ENCODE measurements at places on chromosomes 12 and 14.

DNA sequence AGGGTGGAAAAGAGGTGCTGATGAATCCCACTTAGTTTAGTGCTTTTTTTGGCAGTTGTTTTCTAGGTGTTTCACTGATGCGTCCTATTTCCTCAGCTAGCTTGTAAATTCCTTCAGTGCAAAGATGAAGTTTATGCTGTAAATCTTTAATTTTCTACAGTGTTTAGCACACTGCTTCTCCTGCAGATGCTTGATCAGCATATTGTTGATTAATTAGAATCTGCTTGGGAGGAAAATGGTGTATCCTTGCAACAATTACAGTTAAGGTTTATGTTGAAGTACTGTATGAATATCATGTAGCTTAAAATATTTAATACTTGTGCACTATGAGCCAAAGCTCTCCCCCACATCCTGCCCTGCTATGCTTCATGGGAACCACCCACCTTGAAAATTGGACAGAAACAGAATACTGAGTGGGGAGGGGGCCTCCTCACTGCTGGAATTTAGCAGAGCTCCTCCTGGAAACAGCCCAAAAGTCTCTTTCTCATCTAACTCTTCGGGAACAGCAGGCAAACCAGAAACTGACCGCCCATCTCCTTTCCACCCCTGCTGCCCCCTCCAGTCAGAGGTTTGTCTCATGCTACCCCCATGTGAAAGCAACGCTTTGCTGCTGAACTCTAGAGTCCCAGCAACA is 20.3 kb upstream of the DHRS4 start:
- no peak for DNase-seq

DNA sequence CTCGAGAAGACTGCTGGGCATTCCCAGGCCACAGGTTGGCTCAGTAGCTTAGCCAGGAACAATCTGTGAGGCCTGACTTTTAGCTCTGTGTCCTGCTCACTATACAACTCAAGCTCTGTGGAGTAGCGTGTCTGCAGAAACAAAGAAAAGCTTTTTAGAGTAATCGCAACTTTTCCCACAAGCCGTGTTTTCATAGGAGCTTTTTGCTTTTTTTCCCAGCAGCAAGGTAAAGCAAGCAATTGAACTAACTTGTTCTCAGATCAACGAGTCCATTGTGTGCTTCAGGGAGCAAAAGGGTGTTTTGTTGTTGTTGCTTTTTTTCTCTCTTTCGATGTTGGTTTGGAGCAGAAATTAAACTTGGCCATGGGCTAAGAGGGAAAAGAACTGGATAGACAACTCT is 97.3 kb upstream of the BCL2L14 start:
- no peak for DNase-seq

GRCh38 chr12:94109160-94109559 is 39.2 kb upstream of the PLXNC1 start:
- peak; percentile 75 for DNase-seq

- peak; percentile 35 for DNase-seq
Measured at GRCh38 chr12:30823156-30823699, 68.5 kb upstream of the CAPRIN2 start.

DNA sequence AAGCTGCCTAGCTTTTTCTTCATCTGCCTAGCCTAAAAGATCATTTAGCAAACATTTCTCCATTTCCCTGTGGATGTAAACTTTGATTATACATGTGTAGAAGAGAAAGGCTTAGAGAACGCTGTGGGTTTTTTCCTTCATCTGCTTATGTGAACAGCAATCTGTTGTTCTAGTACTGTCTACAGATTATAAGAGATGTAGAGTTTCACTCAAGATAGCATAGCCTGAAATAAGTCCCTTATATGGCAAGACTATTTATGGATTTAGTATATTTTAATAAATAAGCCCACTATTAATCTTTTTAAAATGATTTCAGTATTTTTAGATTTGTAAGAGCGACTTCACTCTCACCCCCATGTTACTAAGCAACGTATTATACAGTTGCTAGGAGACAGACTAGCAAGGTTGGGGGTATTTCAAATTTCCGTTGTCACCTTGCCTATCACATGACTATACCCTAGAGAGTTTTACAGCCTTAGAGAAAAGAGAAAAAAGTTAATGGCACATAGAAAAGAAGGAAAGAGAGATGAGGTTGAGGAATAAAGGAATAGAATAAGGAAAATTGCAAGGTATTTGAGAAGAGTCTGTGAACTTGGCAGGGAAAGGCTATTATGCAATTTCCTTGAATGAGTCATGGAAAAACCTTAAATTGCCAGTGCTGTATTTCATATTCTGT is 12.2 kb upstream of the TUBA1A start:
- no peak for DNase-seq

- peak; percentile 31 for DNase-seq
Measured at GRCh38 chr12:68358532-68359485, 26.6 kb upstream of the MDM1 start.

DNA sequence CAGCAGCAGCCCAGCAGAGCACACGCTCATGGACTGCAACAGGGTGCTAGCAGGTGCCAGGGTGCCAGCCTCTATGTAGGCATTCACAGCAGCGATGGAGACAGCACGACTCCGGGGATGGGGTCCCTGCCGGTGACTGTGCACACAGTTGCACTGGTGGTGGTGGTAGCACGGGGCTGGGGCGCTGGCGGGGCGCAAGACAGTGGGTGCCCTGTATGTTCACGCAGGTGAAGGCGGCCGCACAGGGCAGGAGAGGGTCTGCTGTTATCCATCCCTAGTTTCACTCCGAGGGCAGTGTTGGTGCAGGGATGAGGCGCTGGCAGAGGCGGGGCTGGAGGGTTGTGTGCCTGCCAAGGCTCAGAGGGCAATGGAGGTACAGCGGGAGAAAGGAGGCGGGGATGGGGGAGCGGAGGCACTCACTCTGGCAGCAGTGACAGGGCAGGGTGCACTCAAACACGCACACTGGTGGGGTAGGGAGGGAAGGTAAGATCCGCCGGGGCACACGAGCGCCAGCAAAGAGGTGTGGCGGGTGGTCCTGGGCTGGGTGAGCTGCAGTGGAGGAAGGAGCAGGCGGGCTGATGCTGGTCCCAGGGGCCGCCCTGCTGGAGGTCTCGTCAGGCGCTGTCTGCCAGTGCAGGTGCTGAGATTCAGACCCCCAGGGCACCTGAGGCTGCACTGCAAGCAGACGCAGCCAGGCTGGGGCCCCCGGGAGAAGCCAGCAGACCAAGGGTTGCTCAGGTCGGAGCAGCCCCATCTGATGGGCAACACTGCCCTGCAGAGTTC is 76.7 kb downstream of the GALC start:
- no peak for DNase-seq

DNA sequence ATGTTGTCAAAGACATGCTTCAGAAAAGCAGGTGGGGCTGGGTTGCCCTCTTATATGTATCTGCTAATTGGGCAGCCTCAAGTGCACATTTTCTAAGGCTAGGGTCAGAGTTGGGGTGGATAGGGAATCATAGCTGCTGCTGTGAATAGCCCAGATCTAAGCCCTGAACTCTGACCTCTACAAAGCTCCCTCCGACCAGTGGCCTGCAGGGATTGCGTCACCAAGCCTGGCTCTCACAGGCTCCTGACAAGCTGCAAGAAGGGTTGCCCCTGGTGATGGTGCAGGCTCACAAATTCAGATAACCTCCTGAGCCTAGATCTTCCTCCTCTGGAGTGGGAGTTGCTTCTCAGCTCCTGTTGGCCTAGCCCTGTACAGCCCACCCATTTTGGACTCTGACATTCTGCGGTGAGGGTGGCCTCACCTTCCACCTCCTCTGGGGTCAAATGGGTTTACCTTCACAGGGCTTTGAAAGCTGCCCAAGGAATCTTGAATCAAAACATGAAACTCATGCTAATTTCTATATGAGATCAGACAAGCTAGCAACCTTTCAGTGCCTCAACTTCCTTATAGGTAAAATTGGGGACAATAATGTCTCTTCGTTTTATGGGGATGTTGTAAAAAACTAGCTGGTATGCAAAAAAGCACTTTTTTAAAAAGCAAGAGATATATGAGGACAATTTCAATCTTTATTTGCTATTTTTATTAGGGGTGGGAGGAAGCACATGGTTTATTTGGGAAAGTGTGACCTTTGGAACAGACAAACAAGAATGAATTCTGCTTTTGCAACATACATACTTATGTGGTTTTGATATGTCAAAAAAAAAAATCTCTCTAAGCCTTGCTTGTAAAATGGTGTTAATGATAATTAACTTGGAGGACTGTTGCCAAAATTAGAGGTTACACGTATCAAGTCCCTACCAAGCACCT is 4.9 kb upstream of the SUSD6 start:
- DNase-seq, result no peak

DNA sequence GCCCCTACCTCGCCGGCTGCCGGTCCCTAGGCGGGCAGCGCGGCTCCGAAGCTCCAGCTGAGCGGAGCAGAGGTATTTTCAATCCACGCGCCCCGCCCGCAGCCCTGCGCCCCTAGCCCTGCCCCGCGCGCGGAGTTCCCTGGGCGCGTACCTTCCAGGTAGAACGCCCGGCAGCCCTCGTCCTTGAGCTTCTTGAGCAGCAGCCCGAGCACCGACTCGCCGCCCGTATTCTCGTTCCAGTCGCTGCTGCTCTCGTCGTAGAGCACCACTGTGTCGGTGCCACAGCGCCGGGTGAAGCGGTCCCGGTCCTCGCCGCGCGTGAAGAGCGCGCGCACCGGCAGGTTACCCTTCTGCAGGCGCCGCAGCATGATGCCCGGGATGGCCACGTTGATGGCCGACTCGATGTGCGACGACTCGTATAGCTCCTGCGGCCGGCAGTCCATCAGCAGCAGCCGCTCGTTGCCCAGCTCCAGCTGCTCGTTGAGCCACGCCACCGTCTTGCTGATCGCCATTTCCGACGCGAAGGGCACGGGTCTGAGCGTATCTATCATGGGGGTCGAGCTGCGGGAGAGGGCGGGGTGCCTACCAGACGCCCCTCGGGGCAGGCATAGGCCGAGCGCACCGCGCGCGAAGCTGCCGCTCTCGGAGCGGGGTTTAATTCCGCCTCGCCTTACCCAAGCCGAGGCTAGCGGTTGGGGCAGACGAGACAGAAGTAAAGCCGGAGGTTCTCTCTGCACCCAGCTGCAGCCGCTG is 636 bp downstream of the DUSP6 start:
- peak; percentile 38 for DNase-seq

- no peak for DNase-seq
Measured at GRCh38 chr14:33335366-33335765, 396.7 kb downstream of the NPAS3 start.

GRCh38 chr14:25411781-25412757 is 362.1 kb upstream of the STXBP6 start:
- DNase-seq, result no peak

DNA sequence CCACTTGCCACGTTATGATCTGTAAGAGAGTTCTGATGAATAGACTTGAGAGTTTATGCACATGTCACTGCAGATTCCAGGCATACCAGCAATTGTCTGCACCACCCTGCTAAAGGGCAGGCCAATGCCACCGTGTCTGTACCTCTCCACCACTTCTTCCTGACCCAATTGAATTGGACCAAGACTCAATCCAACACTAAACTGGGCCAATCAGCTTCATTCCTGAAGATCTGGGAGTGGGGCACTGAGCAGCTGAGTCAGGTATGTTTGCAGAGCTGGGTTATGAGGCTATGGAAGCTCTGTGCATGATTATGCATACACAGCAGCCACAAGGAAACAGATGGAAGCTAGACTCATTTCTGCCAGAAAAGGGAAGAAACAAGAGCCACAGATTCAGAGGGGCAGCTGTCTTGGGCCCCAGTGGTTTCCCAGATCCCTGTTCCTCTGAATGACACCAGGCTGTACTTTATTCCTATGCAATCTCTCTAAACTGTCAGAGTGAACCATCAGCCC is 28.0 kb downstream of the DAO start:
- DNase-seq, result no peak

DNA sequence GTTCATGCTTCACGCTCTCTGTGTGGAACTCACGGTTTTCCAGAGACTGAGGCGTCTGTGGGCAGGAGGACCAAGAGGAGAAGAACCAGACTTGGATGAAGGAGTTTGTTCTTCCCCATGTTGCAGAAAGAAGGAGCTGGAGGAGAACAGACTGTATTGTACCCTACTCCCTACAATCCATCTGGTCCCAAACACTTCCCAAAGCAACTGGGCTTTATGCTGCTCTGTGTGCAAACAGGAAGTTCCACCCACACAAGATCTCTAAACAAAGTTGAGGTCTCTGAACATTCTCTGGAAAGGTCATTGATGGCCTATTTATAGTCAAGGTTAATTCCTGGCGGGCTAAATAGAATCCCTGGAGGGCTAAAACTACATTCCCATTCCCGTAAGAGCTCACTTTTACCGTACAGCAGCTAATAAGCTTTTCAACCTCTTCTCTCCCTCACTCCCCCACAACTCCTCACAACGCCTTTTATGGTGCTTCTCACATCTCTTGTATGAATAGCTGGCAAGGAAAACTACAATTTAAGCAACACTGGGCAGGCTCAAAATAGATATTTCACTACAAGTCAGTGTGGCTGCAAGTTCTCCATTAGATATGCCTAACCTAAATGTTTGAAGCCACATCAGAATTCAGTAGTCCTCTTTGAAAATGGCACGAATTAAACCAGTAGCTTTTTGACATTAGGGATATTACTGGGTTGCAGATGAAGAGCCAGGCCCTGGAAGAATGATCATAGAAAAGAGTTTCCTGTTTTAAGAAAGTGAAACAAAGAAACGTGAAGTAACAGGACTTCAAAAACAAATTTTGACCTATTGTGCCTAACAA is at the start of gene A2M:
TSS of gene A2M (minus strand) at position 189 of the 829 bp plus-strand sequence. CDS start at position 119, 70 bp downstream.
- no peak for DNase-seq

DNA sequence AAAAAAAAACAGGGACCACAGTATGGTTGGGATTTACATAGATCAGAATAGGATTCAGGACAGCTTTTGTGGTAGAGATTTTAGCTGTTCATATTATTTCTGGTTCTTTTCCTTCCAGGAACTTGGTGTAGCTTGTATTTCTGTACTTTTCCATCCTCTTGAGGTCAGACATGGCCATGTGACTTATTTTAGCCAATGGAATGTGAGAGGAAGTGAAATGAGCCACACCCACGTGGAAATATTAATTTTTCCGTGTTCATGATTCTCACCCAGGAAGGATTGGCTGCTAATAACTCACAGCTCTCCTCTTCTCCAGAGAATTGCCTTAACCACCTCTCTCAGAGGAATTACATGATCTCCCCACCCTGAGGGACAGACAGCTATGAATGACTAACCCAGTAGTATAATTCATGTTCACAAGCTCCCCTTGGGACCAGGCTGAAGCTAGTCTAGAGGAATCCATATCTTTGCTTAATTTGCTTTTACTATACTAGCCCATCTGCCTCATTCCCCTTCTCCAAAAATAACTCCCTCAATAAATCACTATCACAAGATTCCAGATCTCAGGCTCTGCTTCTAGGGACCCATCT is 340.4 kb downstream of the NUAK1 start:
- no peak for DNase-seq
